ENCODE measurements at places on chromosomes 3 and 15. TPM values are rescaled to one million over a fixed set of nuclear protein-coding genes. Genes with fewer than 3 reads are reported as not detected.

The CTXN2 gene
- total RNA-seq = not detected

The CHDH gene
- total RNA-seq = 0.22 TPM

The GOLGA6A gene
- not detected for total RNA-seq

DNA sequence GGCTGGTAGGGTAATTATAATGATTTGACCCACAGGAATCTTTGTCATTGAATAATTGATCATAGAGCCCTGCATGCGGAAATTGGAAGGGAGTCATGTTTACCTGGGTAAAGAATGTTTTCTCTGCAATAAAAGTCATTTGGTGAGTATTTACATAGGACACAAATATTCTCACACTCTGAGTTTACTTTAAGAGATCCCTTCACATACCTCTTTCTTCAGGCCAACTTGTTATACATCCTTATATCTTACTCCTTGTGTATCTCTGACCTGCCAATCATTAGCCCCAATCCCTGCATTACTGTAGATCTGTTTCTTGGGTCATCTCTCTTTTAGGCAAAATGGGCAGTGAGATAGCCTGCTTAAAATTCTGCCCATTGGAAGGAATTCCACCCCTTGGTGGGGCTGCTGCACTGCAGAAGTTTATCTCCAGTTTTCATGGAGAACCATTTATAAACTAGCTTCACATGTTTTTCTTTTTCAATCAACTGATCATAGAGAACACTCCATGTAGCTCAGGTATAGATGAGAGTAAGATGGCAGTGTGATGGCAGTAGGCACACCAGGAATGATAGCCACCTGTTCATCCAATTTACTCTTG is 46.2 kb downstream of the ILDR1 start:
- peak; percentile 7 for DNase-seq

GRCh38 chr15:46654993-46655392 is 1020.2 kb downstream of the SQOR start:
- DNase-seq = no peak

- DNase-seq = no peak
These were observed 395.5 kb downstream of the FGF12 start for GRCh38 chr3:192331749-192332385.

- no peak for DNase-seq
These were observed 44.9 kb upstream of the LRRFIP2 start for GRCh38 chr3:37219266-37219665.

DNA sequence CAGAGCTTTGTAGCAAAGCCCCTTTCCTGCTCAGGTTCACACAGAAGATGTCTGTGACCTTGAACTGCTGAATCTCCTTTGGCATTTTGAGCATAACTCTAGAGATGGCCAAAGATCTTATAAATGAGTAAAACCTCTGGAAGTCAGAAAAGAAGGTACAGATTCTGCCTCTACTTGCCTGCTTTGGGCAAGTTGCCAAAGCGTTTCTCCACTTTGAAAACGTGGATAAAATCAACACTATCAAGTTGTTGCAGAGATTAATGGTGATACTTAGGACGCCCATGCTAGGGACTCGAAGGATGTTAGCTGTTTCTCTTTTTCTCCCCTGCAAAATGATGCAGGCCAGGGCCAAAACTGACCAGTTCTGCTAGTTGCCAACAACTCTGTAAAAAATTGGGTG is 68.0 kb upstream of the CMTM7 start:
- DNase-seq = no peak

All from activated CD8-positive, alpha-beta T cell treated with anti-CD3 and anti-CD28 coated beads for 36 hours (primary cell).